ENCODE measurements at places on chromosomes 16 and 17.

- DNase-seq = no peak
Measured at GRCh38 chr16:86568677-86569623, 2.3 kb downstream of the FOXC2 start.

GRCh38 chr17:59465949-59466307 lies 99.5 kb upstream of the DHX40 start:
- DNase-seq = no peak

GRCh38 chr17:80270836-80271235 lies 10.2 kb downstream of the RNF213 start:
- peak; percentile 80 for DNase-seq

- peak; percentile 99 for DNase-seq
Measured at GRCh38 chr17:63842540-63843386, at the start of gene SMARCD2. Gene SMARCD2 (minus strand): TSS chr17:63842685. CDS start chr17:63842674, 11 bp downstream.

GRCh38 chr16:4495766-4496165 lies 19.6 kb downstream of the HMOX2 start:
- DNase-seq = no peak

GRCh38 chr17:56983366-56983765 lies 5.4 kb downstream of the SCPEP1 start:
- no peak for DNase-seq

- no peak for DNase-seq
Measured at GRCh38 chr17:44604768-44605485, 47.6 kb downstream of the FZD2 start.

DNA sequence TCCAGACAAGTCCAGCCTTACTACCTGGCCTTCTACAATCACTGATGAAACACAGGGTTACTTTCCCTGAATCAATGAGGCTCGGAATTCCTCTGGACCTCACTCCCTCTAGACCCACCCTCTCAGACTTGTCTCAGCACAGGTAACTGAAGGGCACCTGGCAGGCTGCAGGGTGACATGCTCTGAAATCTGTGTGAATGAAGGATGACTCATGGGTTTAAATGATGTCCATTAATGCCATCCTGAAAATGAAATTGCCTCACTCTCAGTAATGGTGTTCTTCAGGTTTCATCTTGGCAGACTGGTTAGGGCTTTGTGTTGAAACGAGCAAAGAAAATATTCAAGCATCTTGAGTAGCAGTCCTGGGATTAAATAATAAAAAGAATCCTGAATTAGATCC lies 134.4 kb downstream of the MAF start:
- DNase-seq = no peak

GRCh38 chr17:29383686-29384085 lies 6.5 kb upstream of the TAOK1 start:
- DNase-seq = no peak

- peak; percentile 91 for DNase-seq
Measured at GRCh38 chr17:80991645-80992076, at the start of gene CHMP6. Gene CHMP6 (plus strand): TSS chr17:80991841. CDS start chr17:80991919, 78 bp downstream.

- DNase-seq = peak; percentile 59
Measured at GRCh38 chr16:24610416-24610755, 71.0 kb downstream of the RBBP6 start.

DNA sequence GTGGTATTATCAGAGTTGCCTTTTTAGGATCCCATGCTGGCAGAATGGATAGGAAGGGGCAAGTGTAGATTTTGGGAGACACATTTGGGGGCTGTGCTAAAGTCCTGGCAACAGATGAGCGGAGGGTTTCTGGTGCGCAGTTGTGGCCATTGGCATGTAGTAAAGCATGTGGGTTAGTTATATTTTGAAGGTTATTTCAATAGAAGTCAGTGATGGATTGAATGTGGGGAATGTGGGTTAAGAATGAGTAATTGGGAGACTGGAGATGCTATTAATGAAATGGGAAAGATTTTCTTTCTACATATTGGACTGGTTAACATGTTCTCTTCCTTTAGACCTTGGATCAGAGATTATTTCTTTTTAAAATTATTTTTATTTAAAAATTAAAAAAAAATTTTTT lies 10.0 kb downstream of the DUS2 start:
- no peak for DNase-seq

- DNase-seq = no peak
Measured at GRCh38 chr17:74330446-74330845, 4.4 kb downstream of the KIF19 start.
